CD8-positive, alpha-beta memory T cell (primary cell): ENCODE measurements at places on chromosomes 7 and 10. TPM values are rescaled to one million over a fixed set of nuclear protein-coding genes. Genes with fewer than 3 reads are reported as not detected.

PRF1 gene
- 95.7 TPM for total RNA-seq

DNA sequence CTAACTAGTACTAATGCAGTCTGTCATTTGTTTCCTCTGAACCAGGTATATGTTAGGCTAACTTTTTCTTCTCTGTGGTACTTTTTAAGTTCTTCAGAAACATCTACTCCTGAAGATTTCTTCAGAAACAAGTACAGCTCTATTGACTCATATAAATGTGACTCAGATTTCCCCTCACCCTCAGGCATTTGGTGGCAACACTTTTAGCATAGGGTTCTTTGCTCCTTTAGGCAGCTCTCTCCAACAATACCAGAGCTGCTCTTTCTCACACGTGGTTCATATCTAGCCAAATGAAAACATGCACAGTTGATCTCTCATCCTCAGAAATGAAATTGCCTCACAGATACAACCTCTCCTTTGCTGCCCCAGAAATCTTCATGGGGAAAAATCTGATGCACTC lies 939.8 kb downstream of the SORCS1 start:
- DNase-seq, result no peak
- H3K27me3 ChIP-seq, result no peaks in the 10 kb centered on the region
- no peaks in the 10 kb centered on the region for H3K36me3 ChIP-seq
- no peak overlapping the region for H3K27ac ChIP-seq
- no peak overlapping the region for H3K4me3 ChIP-seq

GRCh38 chr7:18239212-18239611 lies 211.6 kb upstream of the PRPS1L1 start:
- no peak overlapping the region for H3K27ac ChIP-seq
- no peaks in the 10 kb centered on the region for H3K36me3 ChIP-seq
- H3K4me1 ChIP-seq, result no peaks in the 10 kb centered on the region
- no peaks in the 10 kb centered on the region for H3K27me3 ChIP-seq

DNA sequence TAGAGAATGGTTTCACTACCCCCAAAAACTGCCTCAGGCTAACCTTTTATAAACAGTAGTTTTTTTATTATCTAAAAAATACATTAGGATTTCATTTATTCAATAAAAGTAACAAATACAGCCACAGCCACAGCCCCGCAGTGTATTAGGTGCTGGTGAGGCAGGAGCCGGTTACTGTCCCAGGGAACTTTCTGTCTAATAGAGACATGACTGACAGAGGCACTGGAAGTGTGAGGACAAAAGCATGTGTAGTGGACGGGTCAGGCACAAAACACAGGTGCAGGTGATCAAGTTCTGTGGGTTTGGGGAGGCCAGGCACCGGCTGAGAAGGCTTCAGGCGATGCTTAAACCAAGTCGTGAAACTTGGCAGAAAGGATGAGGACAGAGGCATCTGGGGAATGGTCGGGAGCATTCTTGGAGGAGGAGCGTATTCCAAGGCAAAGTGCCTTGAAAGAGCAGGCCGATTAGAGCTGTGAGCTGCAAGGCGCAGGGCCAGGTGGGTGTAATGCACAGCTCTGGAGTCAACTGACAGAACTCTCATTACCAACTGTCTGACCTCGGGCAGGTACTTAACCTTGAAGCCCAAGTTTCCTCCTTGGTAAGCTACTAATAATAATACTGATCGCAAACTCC lies 138.2 kb downstream of the USP6NL start:
- no peaks in the 10 kb centered on the region for H3K27me3 ChIP-seq
- no peaks in the 10 kb centered on the region for H3K36me3 ChIP-seq
- no peak overlapping the region for H3K4me3 ChIP-seq
- H3K4me1 ChIP-seq, result no peaks in the 10 kb centered on the region
- no peak for DNase-seq

GRCh38 chr7:155587486-155587885 lies 41.1 kb upstream of the CNPY1 start:
- H3K4me1 ChIP-seq, result no peaks in the 10 kb centered on the region
- H3K4me3 ChIP-seq, result no peak overlapping the region
- peaks cover 3% of the 10 kb centered on the region for H3K27me3 ChIP-seq
- no peak for DNase-seq
- H3K27ac ChIP-seq, result no peak overlapping the region

- H3K36me3 ChIP-seq, result peaks cover 46% of the 10 kb centered on the region
- DNase-seq, result no peak
- no peak overlapping the region for H3K4me3 ChIP-seq
- H3K4me1 ChIP-seq, result no peaks in the 10 kb centered on the region
Measured at GRCh38 chr7:6116211-6116610, 85.0 kb downstream of the ANKRD61 start.

GRCh38 chr10:128922172-128922571 lies 544.9 kb upstream of the MGMT start:
- H3K36me3 ChIP-seq, result no peaks in the 10 kb centered on the region
- H3K4me1 ChIP-seq, result no peaks in the 10 kb centered on the region
- no peak overlapping the region for H3K27ac ChIP-seq
- no peaks in the 10 kb centered on the region for H3K27me3 ChIP-seq
- H3K4me3 ChIP-seq, result no peak overlapping the region

DNA sequence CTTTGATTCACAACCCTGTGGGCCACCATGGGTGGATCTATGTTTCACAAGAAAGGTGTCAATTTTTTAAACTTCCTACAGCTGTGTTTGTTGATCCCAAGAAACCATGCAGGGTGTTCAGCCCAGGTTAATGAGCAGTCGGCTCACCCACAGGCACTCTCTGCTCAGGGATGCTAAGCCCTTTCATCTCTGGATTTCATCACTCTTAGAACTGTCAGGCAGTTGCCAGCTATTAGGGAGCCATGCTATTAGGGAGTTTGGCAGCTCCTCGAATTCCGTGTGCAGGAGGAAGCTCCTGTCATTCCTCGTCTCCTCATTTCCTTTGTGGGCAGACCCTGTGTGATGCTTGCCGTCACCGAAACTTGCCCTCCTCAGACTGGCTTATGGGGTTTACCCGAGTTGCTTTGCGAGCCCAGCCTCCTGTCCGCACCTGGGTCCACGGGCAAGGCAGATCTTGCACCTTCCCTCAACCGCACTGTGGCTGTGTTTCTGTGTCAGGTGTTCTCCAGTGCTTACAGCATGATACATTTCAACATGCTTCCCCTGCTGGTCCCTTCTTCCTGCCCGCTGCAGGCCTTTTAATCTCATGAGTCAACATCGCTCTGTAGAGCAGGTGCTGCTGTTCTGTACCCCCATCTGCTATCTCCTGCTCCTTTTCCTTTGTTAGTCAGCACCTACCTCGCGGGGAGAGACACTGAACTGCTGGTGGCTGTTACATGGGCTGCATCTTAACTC lies 509.8 kb downstream of the SUGCT start:
- DNase-seq, result no peak
- no peaks in the 10 kb centered on the region for H3K36me3 ChIP-seq
- no peaks in the 10 kb centered on the region for H3K4me1 ChIP-seq
- no peaks in the 10 kb centered on the region for H3K27me3 ChIP-seq
